ENCODE measurements at places on chromosomes 7 and 10. TPM values are rescaled to one million over a fixed set of nuclear protein-coding genes. Genes with fewer than 3 reads are reported as not detected.

- no peak for DNase-seq
These were observed 272.7 kb downstream of the CAMK1D start for GRCh38 chr10:12622016-12622415.

GALNT17 gene
- total RNA-seq: 0.36 TPM

WNT16 gene
- total RNA-seq: 0.29 TPM

WDR86 gene
- total RNA-seq: 8.5 TPM

HMX2 gene
- total RNA-seq: not detected

DNA sequence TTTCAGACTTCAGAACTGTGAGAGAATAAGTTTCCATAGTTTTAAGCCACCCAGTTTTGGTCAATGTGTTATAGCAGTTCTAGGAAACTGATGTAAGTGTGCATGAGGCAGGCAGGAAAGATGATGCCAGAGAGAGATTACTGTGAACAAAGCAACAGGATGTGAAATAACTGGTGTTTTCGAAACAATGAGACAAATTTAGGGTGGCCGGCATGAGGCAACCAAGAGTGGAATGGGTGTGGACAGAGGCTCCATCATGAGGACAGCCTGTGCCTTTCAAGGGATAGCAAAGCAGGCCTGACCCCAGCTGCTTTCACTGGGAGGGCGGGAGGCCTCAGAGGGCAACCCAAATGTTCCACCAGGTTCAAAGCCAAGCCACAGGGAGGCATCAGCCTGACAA, 67.3 kb upstream of the UCN3 start:
- DNase-seq: no peak

DNA sequence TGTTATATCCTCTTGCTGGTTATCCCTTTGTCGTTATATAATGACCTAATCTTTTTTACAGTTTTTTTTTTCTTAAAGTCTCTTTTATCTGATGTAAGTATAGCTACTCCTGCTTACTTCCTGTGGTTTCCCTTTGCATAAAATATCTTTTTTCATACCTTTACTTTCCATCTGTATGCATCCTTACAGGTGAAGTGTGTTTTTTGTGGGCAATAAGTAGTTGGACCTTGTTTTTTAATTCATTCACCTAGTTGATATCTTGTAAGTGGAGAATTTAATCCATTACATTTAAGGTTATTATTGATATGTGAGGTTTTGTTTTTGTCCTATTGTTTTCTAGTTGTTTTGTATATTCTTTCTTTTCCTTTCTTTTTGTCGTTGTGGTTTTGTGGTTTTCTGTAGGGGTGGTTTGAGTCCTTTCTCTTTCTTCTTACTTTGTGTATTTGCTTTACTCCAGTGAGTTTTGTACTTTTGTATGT, 168.6 kb downstream of the MLLT10 start:
- DNase-seq: no peak

GOLGA7B gene
- not detected for total RNA-seq

- DNase-seq: no peak
These were observed 23.6 kb downstream of the FAM3C start for GRCh38 chr7:121372376-121373010.

DMBT1 gene
- total RNA-seq: 0.29 TPM

DNA sequence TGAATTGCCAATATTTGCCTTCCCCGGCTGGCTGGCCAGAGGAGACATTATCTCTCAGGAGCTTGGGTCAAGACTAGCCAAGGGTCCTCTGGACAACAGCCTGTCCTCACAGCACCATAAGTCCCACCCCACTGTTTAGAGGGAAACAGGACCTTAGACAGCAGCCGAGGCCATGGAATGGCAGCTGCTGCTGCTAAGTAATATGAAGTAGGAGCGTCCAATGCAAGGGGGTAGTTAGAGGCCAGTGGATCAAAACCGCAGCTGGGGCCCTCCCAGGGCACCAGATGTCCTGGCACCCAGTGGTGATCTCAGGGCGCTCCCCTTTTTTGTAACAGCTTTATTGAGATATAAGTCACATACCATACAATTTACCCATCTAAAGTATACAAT, 12.9 kb upstream of the KCP start:
- DNase-seq: peak; percentile 65

BAZ1B gene
- total RNA-seq: 58.3 TPM

GRCh38 chr7:111841596-111842205, 279.4 kb upstream of the IMMP2L start:
- DNase-seq: no peak

CYP3A4 gene
- not detected for total RNA-seq

- DNase-seq: no peak
These were observed 63.6 kb upstream of the SFMBT2 start for GRCh38 chr10:7474388-7474787.

MYL10 gene
- not detected for total RNA-seq

GPR26 gene
- not detected for total RNA-seq

DNA sequence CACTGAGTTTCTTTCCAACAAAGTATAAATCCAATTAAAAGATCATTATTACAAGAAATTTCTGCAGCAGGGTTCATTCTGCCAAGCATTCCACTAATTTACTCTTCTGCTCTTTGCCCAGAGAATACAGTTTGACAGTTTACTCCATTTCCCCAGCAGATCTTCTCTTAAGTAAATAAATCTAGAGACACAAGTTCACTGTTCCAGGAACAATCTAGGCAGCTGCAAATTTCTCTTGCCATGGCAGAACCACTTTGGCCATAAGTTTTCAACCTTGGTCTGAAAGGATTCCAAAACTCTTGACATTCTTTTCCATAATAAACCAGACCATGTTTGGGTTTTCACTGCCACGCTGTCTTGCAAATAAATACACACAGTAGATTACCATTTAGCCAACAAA, 11.5 kb downstream of the RGS10 start:
- peak; percentile 19 for DNase-seq

DNA sequence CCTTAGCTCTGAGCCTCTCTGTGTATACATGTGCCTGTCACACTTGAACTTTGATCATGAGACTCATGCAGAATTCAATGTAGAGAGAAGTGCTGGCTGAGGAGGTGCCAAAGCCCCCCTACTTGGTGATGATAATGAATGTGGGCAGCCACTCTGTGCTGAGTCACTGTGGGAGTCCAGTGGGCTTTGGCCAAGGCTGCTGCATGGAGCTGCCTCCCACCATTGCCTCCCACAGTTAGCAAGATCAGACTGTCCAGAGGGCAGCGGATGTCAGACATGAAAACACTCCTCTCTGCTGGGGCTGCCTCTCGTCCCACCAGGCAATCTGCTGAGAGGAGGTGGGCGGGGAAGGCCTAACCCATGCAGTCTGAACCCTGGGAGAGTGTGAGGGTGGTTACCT, 180.3 kb downstream of the SH2D4B start:
- no peak for DNase-seq

GFRA1 gene
- total RNA-seq: 76.6 TPM

GRCh38 chr7:30231271-30231670, 53.1 kb upstream of the ZNRF2 start:
- DNase-seq: no peak

- DNase-seq: no peak
These were observed 21.9 kb upstream of the SFTPA2 start for GRCh38 chr10:79582096-79582495.

- DNase-seq: no peak
These were observed 80.7 kb downstream of the ZNF365 start for GRCh38 chr10:62454687-62455397.

ODAD2 gene
- total RNA-seq: 0.59 TPM

DNA sequence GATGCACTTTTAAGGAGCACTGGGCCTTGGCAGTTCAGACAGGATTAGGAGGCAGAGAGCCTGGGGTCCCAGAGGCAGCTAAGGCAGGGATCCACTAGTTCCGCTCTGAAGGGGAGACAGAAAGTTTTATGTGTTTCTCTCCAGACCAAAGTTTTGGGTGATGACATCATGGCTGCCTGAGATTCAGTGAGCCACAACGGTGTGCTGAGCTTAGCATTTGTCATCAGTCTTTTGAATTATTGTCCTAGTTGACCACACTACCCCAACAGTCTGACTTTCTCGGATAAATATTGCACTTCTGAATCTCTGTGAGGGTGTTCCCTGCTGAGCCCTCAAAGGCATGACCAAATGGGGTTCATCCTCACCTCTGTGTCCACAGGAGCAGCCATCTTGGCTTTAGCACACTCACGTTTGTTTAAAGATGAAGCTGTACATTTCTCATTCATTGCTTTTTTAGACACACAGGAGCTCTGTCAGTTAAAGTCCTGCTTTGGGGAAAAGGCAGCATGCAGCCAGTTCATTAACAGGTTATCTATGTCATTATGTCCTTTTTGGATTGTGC, 297.7 kb upstream of the LRGUK start:
- no peak for DNase-seq

ACHE gene
- total RNA-seq: under 0.01 TPM

DNA sequence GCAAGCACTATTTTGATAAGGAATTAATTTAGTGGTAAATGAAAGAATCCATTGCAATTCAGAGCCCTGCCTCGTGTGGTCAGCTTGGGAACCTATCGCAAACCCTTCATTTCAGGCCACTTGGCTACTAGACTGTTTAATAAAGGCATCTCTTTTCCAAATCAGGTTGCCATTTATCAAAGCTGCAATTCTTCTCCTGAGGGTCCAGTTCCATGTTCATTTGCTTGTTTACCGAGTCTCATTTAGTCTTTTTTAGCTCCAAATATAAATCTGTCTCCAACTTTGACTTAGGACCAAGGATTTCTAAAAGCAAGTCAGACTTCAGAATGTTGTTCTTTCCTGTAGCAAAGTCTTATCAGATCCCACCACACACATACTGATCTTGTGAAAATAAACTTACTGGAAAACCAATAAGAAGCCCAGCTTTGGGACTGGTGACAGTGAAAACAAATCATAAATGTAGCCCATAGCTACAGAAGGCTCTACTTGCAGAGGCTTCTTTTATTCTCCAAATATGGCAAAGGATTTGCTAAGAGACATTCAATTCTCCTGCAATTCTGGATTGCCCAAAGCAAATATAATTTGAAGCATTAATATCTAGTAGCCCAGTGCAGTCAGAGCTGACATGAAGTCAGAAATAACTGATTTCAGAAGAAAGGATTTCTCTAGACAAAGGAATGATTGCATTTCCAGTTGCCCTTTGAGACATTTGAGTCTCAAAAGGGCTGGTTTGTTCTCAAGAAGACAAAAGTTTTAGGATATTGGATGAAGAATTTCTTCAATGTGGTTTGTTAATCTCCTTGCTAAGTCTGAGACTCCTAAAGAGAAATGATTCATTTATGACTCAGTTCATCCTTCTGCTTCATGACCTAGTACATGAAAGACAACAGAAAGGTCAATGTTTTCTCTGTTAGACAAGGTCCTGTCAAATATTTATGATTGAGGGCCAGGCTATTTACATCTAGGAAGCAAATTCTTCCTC, 28.0 kb downstream of the PPP1R3C start:
- DNase-seq: no peak

DNA sequence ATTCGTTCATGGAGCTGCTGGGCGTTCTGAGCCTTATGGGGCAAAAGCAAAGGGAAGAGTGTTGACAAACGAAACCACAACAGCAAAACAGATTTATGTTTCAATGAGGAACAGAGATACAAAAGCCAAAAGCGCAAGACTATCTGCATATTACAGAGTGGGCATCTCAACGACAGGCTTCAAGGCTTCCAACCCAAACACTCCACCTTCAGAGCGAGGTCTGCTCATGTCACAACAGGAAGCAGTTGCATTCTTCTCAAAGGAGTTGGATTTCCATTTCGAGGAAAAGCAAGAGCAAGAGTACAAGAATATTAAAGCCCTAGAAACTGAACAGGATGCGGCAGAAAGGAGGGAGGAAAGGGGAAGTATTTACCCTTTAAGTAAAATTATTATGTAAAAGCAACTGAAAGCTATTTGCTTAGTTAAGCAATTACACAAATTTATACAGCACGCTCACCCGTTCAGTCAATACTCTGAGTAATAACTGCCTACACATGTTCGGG, 189.3 kb downstream of the ELMO1 start:
- DNase-seq: no peak

Measured in osteoblast (primary cell).